ENCODE measurements at places on chromosomes 2 and 18.

DNA sequence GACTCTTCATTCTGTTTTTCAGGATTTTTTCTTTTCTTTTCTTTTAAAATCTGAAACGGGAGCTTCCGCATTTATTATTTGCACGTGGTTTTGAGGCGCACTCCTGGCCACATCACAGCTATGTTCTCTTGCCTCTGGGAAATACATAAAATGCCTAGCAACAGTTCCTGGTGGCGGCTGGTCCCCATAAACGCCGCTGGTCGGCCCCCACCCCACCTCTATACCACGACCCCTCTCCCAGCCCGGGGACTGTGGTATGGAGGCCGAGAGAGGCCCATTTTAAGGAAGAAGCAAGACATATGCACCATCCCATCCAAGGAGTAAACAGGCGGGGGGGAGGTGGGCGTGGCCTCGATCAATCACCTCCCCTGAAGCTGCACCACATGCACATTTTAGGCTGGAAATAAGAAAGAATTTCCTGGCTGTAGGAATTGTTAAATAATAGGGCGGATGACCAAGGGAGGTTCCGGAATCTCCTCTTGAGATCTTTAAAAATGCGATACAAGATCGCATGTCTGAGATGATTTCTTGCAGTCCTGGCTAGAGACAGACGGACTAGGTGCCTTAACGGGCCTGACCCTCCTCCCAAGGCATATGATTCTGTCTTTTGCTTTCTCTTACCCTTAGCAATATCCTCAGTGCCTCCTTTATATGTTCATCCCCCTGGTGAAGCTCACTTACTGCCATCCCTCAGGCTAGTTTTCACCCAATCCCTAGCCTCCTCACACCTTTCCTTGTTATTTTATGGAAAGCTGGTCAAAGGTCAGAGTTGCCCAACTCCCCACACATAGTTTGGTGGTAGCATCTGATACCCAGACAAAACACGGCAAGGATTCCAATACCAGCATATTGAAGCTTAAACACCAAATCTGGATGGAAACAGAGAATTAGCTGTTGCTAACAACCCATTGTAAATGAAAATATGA, 82.4 kb downstream of the BCL2 start:
- H3K4me1 ChIP-seq = peaks cover 31% of the 10 kb centered on the region
- peak overlapping the region; percentile 85 for H3K27ac ChIP-seq
- peak; percentile 40 for DNase-seq
- H3K27me3 ChIP-seq = no peaks in the 10 kb centered on the region

- no peaks in the 10 kb centered on the region for H3K27me3 ChIP-seq
- H3K27ac ChIP-seq = no peak overlapping the region
- H3K4me3 ChIP-seq = no peak overlapping the region
- no peak for DNase-seq
- peaks cover 7% of the 10 kb centered on the region for H3K4me1 ChIP-seq
Measured at GRCh38 chr2:9483107-9483506, 8.8 kb downstream of the IAH1 start.

DNA sequence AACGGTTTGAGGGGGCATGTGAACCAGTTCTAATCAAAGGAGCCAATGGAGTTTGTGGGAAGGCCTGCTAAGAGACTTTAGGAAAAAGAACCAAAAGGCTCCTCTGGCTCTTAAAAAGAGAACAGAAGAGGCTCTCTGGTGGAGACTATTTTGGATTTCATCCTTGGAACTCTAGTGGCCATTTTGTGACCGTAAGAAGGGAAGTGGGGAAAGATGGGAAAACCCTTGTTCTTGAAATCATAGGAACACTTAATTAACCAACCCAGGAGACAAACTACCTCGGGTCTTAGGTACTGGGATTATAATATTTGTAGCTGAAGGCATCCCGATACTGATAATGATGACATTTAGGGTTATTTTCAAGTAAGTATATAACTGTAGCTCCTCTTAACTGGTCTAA, 125.3 kb upstream of the SP3 start:
- H3K27ac ChIP-seq = no peak overlapping the region
- no peaks in the 10 kb centered on the region for H3K36me3 ChIP-seq
- DNase-seq = no peak

DNA sequence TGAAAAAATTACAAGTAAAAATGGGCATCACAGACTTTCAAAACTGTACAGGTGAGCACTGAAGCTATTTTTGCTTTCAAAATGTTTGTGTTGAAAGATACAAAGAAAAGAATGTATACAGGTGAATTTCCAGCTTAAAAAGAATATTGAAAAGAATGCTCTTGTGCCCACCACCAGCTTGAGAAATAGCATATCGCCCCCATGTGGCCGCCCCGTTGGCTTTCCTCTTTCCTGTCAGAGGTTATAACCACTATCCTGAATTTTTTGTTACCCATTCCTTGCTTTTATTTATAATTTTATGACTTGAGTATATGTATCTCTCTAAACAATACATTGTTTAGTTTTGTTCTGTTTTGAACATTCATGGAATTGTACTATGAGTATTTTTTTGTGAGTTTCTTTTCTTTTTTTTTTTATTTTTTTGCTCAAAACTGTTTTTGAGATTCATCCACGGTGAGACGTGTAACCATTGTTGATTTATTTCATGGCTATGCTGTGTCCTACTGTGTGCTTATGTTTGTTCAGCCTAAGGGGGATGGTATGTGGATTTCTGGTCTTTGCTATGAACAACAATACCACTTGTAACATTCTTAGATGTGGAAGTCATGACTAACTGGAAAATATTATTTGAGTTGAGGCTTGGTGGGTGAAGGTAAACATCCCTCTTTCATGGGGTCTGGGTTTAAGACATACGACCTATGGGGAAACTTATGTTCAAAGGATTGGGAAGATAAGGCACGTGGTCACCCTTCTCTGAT, 11.6 kb downstream of the TRPM8 start:
- no peak for DNase-seq
- H3K27ac ChIP-seq = no peak overlapping the region
- no peaks in the 10 kb centered on the region for H3K4me1 ChIP-seq
- no peaks in the 10 kb centered on the region for H3K27me3 ChIP-seq

DNA sequence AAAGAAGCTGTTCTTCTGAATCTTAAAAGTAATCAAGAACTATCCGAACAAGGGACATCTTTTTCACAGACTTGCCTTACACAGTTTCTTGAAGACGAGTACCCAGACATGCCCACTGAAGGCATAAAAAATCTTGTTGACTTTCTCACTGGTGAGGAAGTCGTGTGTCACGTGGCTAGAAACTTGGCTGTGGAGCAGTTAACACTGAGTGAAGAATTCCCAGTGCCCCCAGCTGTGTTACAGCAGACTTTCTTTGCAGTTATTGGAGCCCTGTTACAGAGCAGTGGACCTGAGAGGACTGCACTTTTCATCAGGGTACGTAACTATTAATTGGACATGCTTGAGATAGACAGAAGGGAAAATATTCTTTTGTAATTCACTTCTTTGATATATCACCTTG, 2.4 kb downstream of the MRPL44 start:
- H3K36me3 ChIP-seq = peaks cover 27% of the 10 kb centered on the region
- no peak overlapping the region for H3K27ac ChIP-seq
- no peak for DNase-seq
- peaks cover 52% of the 10 kb centered on the region for H3K4me1 ChIP-seq
- no peaks in the 10 kb centered on the region for H3K27me3 ChIP-seq
- H3K4me3 ChIP-seq = peak overlapping the region; percentile 85

- H3K36me3 ChIP-seq = no peaks in the 10 kb centered on the region
- no peaks in the 10 kb centered on the region for H3K27me3 ChIP-seq
- H3K4me3 ChIP-seq = peak overlapping the region; percentile 20
- peaks cover 29% of the 10 kb centered on the region for H3K4me1 ChIP-seq
- H3K27ac ChIP-seq = peak overlapping the region; percentile 82
- no peak for DNase-seq
Measured at GRCh38 chr2:197306024-197306695, 4.4 kb downstream of the ANKRD44 start.

GRCh38 chr18:61606068-61606660, 272.9 kb downstream of the CDH20 start:
- H3K27me3 ChIP-seq = no peaks in the 10 kb centered on the region
- peaks cover 5% of the 10 kb centered on the region for H3K4me1 ChIP-seq
- H3K36me3 ChIP-seq = no peaks in the 10 kb centered on the region
- peak overlapping the region; percentile 10 for H3K27ac ChIP-seq
- peak; percentile 42 for DNase-seq
- H3K4me3 ChIP-seq = peak overlapping the region; percentile 31

- peak overlapping the region; percentile 12 for H3K4me3 ChIP-seq
- H3K36me3 ChIP-seq = no peaks in the 10 kb centered on the region
- DNase-seq = peak; percentile 65
- H3K4me1 ChIP-seq = peaks cover 20% of the 10 kb centered on the region
- peak overlapping the region; percentile 66 for H3K27ac ChIP-seq
- H3K27me3 ChIP-seq = no peaks in the 10 kb centered on the region
Measured at GRCh38 chr2:174035981-174036742, 71.0 kb upstream of the SP3 start.

DNA sequence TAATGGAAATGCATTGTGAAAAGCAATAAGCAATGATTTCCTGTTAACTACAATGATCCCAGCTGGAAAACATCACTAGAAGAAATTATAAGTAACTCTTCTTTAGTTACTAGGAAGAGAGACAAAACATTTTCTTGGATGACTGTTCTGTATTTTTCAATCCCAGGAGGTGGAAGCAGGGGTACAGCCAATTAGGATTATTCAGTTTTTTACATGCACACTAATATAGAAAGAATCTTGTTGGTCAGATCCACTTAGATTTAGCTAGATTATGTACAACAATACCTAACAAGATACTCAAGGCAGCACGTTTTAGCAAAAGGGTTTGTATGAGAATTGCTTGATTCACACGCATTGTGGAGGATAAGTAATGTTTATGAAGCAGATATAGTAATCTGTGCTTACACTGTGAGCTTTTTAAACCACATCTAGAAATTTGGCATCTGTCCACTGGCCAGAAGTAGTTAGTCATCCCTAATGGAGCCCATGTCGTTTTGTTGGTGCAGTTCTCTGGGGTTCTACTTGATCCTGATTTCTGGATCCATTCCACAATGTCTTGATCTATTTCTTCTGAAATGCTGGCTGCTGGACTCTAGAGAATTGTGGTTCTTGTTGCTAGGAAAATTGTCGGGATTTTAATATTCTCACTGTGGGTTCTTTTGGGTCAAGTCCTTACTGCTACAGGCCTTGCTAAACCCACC, 199.7 kb downstream of the ADCYAP1 start:
- H3K27ac ChIP-seq = no peak overlapping the region
- no peaks in the 10 kb centered on the region for H3K36me3 ChIP-seq
- DNase-seq = no peak

- H3K27me3 ChIP-seq = no peaks in the 10 kb centered on the region
- H3K27ac ChIP-seq = no peak overlapping the region
- no peak for DNase-seq
- no peak overlapping the region for H3K4me3 ChIP-seq
Measured at GRCh38 chr2:190410166-190410565, 2.0 kb downstream of the MFSD6 start.

DNA sequence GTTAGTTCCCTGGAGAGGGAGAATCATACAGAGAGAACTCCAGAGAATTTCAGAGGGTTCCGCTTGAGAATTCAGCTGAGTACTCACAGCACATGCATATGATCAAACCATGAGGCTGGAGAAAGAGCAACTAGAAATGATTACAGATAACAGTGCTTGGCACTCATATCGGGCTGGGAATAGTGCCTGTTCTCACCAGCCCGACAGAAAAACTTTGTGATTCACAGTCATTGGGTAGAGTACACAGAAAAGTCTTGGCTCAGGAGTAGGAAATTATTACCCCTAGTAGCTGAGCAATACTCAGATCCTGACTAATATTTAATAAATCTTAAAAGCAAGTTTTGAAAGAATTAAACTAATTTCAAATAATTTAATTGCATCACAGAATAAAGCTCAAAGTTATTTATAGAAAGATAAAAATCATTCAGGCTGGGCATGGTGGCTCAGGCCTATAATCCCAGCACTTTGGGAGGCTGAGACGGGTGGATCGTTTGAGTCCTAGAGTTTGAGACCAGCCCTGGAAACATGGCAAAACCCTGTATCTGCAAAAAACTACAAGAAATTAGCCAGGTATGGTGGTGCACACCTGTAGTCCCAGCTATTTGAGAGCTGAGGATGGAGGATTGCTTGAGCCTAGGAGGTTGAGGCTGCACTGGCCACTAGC, 6.8 kb downstream of the WDPCP start:
- no peak overlapping the region for H3K27ac ChIP-seq
- H3K36me3 ChIP-seq = no peaks in the 10 kb centered on the region
- no peaks in the 10 kb centered on the region for H3K4me1 ChIP-seq
- no peaks in the 10 kb centered on the region for H3K27me3 ChIP-seq

DNA sequence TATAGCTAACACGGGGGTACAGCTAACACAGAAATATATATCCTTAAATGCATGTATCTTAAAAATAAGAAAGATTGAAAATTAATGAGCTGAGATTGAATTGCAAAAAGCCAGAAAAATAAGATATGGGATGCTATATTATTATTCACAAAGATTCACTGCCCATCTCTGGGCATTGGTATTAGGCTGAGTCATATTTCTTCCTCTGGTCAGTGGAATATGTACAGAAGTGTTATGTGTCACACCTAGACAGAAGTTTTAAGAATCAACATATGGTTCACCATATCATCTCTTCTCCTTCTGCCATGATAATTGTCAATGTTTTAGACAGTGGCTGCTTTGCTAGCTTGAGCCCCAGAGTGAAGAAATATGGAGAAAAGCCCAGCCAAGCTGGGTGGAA, 14.0 kb upstream of the MCFD2 start:
- H3K27ac ChIP-seq = no peak overlapping the region
- no peak for DNase-seq
- H3K36me3 ChIP-seq = no peaks in the 10 kb centered on the region
- H3K4me1 ChIP-seq = no peaks in the 10 kb centered on the region

DNA sequence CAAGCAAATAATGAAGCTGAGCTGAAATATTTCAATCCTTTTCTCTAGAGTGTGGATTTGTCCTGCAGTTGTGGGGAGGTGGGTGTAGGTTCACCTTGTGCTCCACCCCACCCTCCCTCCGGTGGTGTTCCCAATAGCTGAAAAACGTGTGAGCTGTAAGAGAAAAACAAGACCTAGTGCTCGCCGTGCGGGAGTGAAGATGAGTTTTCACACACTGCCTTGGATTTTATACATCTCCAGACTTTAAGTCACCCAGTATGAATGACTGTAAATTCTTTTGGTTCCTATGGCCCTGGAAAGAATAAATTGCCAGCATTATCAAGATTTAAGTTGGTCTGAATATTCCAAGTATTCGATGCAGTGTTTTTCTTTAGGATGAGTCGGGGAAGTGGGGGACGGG, 1.9 kb upstream of the SOX11 start:
- H3K27me3 ChIP-seq = peaks cover 81% of the 10 kb centered on the region
- peaks cover 7% of the 10 kb centered on the region for H3K4me1 ChIP-seq
- H3K27ac ChIP-seq = no peak overlapping the region
- no peak for DNase-seq

DNA sequence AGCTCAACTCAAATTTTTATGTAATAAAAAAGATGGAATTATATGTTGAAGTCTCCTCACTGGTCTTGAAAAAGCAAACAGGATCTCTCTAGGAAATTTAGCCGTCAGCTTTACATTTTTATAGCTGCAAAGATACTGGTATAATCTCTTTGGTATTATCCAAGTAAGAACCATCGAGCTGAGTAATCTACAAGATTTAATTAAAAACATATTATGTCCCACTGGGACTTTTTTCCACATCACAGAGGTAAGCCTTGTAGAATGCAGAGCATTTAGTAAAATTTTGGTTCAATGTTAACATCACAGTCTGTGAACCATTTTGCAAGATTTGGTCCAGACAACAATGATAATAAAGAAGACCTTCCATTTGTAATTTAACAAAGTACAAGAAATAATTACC, 162.6 kb upstream of the SLC39A10 start:
- no peaks in the 10 kb centered on the region for H3K27me3 ChIP-seq
- H3K36me3 ChIP-seq = no peaks in the 10 kb centered on the region
- no peak overlapping the region for H3K4me3 ChIP-seq
- no peak overlapping the region for H3K27ac ChIP-seq
- H3K4me1 ChIP-seq = no peaks in the 10 kb centered on the region
- no peak for DNase-seq
